RKO (cell line): ENCODE measurements at places on chromosomes 11 and 22.
A peak's percentile ranks its signal among the peaks of the same experiment; 100 is the strongest.

DNA sequence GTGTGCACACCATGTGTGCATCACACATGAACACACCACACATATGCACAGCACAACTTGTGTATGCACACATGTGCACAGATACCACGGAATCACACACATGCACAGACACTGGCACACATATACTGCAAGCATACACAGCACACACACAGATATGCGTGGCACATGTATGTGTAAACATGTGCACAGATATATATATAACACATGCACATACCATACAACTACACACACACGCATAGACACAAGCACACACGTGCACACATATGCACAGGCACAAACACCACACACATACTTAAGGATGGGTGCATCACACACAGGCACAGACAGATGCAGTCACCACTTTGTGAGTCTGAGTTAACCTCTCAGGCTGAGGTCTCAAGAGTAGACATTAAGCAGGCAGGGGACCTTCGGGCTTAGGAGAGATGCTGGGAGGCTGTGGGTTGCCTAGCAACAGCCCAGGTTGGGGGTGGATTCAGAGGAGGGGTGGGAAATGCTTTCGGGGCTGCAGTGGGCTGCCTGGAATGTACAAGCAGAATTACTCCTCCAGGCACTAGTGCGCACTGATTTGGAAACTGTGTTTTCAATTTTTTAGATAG is 82.9 kb downstream of the MYO18B start:
- DNase-seq, result no peak

- DNase-seq, result no peak
Observed at GRCh38 chr11:122099374-122100036, 16.5 kb downstream of the BLID start.

DNA sequence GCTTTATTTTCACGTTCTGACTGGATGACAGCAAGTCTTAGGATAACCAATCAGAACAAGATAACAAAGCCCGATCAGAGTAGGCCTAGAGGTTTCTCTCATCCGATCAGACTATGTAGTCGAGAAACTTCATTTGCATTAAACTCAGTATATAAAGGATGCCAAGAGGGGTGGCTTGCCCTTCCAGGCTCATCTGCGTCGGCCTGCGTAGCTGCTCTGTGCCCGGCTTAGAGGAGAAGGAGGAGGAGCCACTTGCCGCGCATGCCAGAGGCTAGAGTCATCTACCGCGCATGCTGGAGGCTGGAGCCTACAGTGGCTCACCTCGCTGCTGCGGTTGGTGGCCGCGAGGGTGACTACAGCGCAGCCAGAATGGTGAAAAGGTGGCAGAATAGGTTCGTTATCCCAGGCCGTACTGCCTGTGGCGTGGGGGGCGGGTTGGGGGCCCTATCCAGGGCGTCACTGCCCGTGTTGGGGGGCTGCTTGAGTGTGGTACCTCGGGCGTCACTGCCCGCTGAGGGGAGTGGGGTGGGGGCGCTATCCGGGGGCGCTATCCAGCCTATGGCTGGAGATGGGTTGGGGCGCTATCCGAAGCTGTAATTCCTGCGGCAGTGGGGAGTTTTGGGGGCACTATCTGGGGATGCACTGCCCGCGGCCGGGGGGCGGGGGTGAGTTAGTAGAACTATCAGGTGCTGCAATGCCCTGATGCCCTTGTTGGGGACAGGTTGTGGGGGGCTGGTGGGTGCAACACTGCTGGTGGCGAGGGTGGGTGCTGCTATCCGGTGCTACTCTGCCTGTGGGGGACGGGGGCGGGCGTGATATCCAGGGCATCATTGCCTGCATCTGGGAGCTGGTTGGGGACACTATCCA is at the start of gene RFPL2:
RFPL2 (minus strand) TSS at position 218 of the 867 bp plus-strand sequence. CDS start 2,622 bp downstream, outside the sequence.
- peak; percentile 92 for DNase-seq

DNA sequence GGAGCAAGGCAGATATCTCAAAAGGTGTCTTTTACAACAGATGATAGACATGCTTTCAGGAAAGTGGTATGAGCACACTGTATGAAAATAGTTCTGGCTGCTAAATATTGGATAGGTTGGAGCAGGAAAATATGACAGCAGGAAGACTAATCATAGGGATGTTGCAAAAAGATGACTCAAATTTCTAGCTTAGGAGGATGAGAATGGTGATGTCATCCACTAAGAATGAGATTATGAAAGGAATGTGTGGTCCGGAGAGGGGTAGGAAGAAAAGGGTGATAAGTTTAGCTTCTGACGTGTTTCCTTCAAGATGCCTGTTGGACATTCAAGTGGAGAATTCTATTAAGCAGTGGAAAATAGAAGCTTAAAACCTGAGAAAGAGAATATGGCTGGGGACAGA is 46.4 kb downstream of the RCN1 start:
- peak; percentile 88 for DNase-seq

DNA sequence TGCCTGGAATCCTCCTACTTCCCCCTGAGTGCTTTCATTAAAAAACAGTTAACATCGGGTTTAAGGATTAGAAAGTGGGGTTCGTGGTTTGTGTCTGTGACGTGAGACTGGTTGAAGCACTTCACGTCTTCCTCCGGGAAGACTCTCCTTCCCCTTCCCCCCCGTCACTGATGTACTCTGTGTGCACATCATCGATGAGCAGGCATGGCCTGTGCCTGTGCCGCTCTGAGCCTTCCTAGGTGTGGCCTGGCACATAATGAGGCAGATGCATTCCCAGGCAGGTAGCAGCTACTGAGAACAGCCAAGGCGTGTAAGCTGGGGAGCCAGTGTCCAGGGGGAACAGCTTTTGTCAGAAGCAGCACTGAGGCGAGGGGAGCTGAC is 93.8 kb downstream of the BCR start:
- DNase-seq, result no peak

DNA sequence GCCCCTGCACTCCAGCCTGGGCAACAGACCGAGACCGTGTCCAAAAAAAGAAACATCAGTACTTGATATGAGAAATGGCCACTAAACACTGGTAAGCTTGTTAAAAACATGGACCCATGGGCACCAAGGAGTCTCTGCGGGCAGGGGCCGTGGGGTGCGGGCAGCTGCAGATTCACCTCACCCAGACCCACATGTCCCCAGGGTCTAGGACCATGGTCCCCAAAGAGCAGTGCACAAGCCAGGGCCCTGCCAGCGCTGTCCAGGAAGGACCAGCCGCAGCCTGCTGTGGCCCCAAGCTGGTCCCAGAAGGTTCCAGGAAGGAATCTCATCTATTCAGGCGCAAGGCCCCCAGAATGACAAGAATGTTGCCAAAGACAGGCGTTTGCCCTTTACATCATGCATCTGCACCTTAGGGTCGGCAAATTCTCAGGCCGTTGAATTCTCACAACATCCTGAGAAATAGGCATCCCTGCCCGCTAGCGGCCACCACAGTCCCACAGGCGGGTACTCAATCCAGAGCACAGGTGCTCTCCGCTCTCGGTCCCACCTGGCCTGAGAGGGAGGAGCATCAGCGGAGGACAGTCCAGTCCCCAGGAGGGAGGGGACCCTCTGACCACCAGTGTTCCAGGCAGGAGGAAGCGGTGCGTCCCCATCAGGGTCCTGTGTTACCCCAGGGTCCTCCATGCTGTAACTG is 9.5 kb downstream of the YPEL1 start:
- DNase-seq, result no peak

- DNase-seq, result no peak
Observed at GRCh38 chr22:29315286-29316140, at the start of gene RASL10A. RASL10A (minus strand) TSS chr22:29315697; CDS start chr22:29315246, 451 bp downstream.

DNA sequence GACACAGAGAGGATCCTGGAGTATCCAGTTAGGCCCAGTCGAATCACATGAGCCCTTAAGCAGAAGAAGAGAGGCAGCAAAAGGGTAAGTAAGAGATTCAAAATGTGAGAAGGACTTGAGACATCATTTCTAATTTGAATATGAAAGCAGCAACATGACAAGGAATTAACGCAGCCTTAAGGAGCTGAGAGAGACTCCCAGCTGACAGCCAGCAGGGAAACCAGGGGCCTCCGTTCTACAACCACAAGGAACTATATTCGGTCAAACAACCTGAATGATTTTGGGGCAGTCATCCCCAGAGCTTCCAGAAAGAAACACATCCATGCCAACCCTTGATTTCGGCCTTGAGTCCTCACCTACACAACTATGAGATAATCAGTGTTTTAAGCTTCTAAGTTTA is 189.7 kb upstream of the MTNR1B start:
- no peak for DNase-seq

DNA sequence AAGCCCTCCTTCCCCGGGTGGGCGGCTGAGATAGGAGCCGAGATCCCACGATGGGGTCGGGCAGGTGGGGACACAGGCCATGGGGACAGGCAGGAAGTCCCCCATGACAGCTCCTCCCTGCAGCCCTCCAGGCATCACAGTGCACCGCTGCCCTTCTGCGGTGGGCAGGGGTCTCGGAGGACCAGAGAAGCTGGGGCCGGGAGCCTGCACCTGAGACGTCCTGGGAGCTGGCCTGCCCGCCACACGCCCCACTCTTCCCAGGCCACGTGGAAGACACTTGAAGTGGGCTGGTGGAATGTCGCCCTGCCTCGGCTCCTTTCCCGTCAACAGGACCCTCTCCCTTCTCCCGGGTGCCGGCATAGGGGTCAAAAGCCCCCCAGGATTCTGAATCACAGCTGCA is 55.4 kb downstream of the ELFN2 start:
- DNase-seq, result no peak

GRCh38 chr11:72584293-72584938 is 89.8 kb downstream of the PDE2A start:
- DNase-seq, result no peak

DNA sequence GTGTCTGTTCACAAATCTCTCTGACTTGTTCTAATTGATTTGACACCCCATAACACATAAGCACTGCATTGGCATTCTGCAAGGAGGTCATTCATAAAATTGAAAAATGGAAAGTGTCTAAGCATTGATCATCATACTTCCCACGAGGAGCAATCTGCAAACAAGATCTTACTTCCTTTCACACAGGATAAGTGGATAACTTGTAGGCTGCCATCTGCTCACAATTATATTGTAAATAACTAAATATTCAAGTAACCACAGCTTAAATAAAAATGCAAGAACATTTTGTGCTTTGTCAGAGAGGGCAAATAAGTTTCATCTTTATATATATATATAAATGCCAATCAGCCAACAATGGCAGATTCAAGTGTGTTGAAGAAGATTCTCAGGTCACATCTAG is 264.8 kb upstream of the ZC3H12C start:
- no peak for DNase-seq

GRCh38 chr22:39589875-39590274 is 19.3 kb downstream of the CACNA1I start:
- DNase-seq, result no peak

DNA sequence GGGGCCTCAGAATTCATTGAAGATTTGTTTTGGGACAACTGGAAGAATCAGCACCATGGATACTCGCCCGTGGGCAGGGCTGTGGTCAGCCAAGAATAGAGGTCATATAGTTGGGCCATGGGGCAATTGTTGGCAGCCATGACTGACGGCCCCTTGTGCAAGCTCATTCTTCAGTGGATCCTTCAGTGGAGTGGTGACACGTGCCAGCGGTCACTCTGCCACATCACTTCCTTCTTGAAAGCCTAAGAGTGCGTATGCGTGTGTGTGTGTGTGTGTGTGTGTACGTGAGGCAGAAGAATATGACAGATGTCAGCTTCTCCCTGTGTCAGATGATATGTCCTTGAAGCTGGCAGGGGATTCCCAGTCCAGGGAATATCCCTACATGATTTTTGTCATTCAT is 1.8 kb upstream of the IL18BP start:
- no peak for DNase-seq

DNA sequence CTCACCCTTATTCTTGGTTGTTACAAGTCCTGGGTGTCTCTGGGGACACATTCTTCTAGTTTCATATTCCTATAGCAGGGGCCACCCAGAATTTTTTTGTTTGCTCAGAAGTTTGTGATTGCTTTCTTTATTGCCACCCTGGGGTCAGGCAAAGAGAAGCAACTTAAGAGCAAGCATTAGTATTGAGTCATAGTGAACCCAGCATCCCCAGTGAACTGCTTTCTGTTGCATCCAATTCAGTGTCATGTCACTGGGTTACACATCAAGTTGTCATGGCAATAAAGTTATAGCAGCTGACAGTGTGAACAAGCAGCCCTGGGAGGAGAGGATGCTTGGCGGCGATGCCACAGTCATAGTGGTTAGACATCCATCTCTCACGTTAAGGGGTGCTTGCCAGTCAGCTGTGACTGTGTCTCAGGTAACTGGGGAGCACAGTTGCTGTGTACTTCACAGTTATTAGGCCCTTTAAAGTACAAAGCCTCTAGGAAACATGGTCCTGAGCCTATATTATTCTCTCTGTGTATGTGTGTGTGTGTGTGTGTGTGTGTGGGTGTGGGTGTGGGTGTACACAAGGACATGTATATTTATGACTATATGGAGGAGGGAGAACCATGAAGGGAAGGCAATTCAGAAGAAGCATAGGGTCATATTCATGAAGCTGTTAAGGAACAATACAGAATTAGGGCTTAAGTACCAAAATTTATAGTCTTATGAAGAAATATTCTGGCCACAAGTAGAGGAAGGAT is 52.5 kb downstream of the TRIM44 start:
- DNase-seq, result peak; percentile 83

DNA sequence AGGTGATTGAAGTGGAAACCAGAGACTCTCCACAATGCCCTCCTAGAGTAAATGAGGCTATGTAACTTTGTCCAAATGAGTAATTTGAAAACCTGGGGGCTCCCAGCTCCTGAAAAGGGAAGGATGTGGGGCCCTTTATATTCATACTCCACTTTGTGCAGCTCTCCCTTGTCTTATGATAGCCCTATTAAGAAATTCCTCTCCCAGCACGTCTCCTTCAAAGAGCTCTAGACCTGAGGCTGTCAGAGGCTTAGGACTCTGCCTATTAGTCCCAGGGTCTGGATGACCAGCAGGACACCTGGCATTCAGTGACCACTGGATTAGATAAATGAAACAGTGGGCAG is 2.1 kb downstream of the SLC43A1 start:
- peak; percentile 22 for DNase-seq

DNA sequence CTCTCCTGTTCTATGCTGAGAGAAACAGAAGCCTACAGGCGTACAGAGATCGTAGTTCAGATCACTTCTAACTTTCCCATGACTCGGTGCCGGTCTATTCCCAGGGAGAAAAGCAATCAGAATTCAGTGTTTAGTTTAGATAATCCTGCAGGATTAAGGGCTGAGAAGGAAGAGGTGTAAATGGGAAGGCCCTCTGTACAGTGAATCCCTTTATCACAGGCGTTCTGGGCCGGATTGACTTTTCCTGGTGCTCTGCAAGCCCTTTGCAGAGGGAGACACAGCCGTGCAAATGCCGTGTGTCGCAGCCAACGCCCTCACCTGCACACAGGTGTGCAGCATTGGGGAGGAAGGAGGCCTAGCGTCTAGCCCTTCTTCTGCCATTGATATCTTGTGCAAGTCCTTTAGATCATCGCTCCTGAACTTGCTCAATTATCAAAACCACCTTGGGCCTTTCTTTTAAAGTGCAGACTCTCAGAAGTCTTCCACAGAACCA is 90.6 kb downstream of the DSCAML1 start:
- no peak for DNase-seq

GRCh38 chr11:75430714-75431532 is 2.1 kb downstream of the KLHL35 start:
- peak; percentile 65 for DNase-seq

GRCh38 chr11:133024301-133024700 is 508.0 kb downstream of the OPCML start:
- DNase-seq, result no peak
